ENCODE measurements at places on chromosomes 2 and 18.

- peak; percentile 72 for DNase-seq
Observed at GRCh38 chr2:26745609-26746327, 18.3 kb upstream of the SLC35F6 start.

- no peak for DNase-seq
Observed at GRCh38 chr2:68374184-68374583, 9.1 kb downstream of the PLEK start.

DNA sequence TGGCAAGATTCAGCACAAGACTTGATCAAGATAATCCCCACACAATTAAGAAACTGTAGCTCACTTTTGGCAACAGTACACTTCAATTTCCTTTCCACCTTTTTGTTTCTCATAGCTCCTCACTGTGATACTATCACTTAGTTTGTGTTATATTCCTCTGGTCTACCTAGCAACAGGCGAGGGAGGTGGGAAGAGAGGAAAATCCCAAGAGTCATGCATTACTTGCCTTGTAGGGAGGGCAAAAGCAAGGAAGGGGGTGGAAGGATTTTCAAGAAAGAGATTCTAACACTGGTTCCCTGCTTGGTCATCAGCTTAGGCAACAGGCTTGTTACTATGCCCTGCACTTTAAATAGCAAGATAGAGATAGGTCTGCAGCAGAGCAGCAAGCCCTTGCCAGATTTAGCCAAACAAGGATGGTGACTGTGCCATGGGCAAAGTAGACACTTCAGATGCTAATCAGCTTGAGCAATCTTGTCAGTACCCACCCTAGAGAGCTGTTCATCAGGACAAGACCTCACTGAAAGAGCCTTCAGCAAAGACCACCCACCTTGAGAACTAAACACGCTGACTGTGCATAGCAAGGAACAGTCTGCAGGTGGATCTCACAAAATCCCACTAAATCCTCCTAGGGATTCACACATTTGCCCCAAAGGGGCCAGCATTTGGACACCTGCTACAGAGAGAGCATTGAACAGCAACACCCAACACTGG lies 134.6 kb downstream of the MBD2 start:
- no peak for DNase-seq

GRCh38 chr18:45939236-45939635 lies 27.9 kb downstream of the EPG5 start:
- no peak for DNase-seq

DNA sequence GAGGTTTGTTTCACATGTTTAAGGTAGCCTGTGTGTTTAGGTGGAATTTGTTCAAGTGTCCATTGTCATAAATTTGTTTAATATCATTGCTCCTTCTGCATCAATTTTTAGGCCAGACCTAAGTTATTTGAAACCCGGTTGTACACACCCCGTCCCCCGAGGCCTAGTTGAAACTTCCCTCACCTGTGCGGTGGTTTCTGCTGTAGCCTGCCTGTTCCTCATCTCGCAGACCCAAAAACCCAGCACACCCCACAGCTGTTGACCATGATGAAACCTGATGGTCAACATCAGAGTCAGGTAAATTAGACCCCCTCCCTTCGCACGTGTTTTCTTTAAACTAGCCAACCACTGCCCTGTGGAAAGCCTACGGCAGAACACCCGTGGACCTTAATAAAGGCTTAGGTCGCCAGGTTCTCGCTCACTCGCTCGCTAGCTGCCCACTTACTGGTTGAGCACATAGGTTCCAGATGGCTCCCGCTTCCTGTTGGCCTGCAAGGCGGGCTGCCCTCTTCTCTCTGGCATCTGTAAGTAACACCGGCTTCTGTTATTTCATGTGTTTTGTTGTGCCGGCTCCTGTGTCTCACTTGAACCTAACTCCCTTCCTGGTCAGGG lies 64.4 kb downstream of the EML6 start:
- DNase-seq = no peak

DNA sequence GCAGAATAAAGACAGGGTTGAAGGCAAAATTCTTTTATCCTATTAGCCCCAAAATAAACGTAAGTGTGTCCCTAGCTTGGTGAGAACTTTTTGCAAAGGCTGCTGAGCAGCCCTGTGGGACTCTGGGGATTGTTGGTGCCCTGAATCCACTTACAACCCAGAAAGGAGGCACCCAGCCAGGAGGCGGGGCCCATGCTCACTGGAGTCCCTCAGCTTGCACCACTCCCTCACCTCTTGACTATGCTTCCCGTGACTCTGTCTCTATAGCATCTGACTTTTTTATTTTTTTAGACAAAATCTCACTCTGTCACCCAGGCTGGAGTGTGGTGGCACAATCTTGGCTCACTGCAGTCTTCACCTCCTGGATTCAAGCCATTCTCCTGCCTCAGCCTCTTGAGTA lies 15.8 kb upstream of the COL6A3 start:
- peak; percentile 6 for DNase-seq

DNA sequence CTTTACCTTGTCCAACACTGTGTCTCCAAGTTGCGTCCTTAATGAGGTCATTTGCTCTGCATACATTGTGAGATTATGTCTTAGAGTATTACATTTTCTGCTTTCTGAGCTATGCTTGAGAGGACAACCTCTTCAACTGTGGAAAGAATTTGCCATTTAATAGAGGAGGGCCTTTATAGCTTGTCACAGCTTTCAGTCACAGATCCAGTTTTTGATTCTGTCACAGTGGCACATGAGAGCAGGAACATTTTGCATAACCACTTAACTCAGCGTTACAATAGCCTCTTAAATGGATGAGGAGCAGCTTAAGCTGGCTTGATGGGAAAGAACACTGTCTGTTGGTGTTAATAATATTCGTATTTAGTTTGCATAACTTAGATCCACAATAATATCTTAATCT lies 63.0 kb downstream of the RHBDD1 start:
- no peak for DNase-seq

- DNase-seq = peak; percentile 12
Observed at GRCh38 chr2:47173986-47174732, 19.1 kb upstream of the STPG4 start.
